GM13976 (cell line): ENCODE measurements at places on chromosomes 2 and 18.

DNA sequence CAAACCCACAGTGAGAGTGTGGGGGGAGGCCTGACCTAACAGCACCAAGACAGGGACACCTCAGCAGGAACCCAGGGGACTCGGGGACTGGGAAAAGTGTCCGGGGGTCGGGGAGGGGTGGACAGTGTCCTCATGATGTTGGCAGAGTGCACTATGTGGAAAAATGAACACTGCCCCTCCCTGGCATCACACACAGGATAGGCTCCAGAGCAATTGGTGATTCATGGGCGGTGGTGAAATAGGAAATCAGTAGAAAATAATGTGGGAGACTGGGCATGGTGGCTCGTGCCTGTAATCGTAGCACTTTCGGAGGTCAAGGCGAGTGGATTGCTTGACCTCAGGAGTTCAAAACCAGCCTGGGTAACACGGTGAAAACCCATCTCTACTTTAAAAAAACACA lies 3.6 kb upstream of the ANO7 start:
- no peak for DNase-seq

GRCh38 chr18:21851327-21851961 lies 110.9 kb downstream of the MIB1 start:
- DNase-seq = no peak

GRCh38 chr18:5622905-5623304 lies 79.1 kb upstream of the EPB41L3 start:
- DNase-seq = no peak

DNA sequence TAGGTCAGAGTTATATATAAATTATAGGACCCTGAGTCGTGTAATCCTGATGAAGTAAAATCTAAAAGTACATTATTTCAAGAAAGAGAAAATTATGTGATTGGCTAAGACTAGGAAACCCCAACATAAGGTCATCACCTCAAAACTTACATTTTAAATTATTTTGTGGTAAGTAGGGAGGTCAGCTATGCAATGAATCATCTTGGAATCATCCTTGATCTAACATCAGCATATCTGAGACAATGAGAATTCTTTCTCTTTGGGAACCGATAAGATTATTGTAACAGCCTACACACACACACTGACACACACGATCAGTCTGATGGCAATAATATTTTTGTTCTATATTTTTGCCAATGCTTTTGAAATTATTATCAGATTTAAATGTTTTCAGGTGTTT lies 904.8 kb upstream of the CHAC2 start:
- no peak for DNase-seq

- DNase-seq = no peak
Measured at GRCh38 chr2:161843936-161844335, 219.7 kb downstream of the SLC4A10 start.

DNA sequence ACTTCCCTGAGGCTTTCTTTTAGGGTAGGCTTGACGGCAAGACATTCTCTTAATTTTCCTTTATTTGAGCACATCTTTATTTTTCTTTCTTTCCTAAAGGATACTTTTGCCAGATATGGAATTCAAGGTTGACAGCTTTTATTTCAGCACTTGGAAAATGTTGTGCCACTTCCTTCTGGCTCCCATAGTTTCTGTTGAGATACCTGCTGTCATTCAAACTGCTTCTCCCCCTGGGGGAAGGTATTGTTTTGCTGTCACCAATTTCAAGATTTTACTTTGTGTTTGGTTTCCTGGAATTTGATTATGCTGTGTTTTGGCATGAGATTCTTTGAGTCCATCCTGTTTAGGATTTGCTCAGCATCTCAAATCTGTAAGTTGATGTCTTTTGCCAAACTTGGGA lies 39.1 kb upstream of the TWIST2 start:
- no peak for DNase-seq

- DNase-seq = no peak
Measured at GRCh38 chr2:146385031-146385430, 1459.8 kb upstream of the ACVR2A start.

DNA sequence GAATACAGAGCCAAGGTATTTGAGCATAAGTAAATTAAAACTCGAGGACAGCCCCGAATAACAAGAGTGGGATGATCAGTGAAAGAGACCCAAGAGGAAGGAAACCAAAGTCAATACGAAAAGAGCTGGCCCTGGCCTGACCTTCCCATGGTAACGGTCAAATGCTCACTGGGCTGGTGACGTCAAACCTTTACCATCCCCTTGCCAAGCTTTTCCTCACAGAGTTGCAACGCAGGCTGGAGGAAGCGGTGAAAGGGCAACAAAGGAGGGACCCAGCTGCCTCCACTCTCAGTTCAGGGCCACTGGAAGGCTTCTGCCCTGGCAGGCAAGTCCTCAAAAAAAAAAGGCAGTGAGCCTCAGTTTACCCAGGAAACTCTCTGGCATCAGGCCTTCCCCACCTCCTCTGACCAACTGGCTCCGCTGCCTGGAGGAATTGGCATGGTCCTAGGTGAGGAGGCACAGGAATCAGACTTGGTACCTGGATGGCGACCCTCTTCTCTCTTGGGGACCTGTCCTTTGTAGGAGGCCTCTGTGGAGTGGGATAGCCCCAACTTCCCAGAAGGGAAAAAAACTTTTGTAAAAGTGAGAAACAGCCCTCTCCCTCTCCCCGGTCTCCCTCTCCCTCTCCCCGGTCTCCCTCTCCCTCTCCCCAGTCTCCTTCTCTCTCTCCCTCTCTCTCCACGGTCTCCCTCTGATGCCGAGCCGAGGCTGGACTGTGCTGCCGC lies 212.4 kb downstream of the ANAPC1 start:
- no peak for DNase-seq

GRCh38 chr2:174086708-174087107 lies 121.5 kb upstream of the SP3 start:
- no peak for DNase-seq

DNA sequence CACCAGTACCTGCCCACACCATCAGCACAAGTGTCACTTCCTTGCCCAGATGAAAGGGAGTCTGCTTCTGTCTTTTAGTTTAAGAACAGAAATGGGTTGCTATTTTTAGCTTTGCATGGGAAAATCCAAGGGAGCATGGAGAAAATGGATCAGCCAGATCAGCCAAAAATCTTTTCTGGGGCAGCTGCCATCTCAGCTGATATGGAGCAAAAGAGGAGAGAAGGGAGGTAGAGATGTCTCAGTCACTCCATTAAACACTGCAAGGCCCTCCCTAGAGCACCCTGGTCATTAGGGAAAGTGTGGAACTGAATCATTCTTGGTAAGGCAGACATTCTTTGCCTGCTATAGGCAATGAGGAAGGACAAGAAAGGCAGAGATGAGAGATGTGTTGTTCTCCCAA lies 79.9 kb downstream of the CTAGE1 start:
- DNase-seq = no peak

DNA sequence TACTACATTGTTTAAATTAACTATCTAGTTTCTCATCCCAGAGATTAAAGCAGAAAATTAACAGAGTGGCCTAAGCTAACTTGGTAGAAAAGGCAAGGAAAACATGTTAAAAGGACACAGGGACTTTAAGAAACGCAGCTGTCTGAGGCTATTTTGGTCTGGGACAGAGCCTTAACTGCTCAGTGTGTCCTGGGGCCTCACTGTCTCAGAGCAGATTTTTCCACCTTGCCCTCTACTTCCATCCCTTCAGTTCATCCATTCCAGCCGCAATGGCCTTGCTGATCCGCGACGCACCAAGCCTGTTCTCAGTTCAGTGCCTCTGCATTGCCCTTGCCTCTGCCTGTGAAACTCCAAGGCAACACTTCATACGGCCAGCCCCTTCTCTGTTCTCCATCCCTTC lies 114.9 kb upstream of the OSR1 start:
- no peak for DNase-seq

- DNase-seq = no peak
Measured at GRCh38 chr2:88032070-88032702, 15.8 kb upstream of the RNU2-63P start.

DNA sequence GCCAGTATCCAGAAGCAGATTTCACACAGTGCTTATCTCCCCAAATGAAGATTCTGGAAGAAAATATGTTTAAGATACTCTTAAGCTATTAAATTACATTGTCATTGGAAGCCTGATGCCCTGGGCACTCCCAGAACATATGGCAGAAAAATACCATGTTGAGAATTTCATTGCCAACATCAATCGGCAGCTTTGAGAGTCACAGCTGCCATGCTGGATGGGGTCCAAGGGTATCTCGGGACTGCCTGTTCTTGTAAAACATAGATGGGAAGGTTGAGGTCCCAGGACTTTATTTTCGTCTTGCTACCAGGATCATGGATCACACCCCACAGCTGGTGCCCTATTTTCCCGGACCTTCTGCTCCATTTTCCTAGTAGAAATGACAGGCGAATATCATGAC lies 632.5 kb downstream of the SUCLG1 start:
- DNase-seq = no peak

GRCh38 chr2:170091436-170091835 lies 86.5 kb upstream of the MYO3B start:
- DNase-seq = no peak

GRCh38 chr2:114049826-114050225 lies 159.9 kb downstream of the ACTR3 start:
- no peak for DNase-seq

DNA sequence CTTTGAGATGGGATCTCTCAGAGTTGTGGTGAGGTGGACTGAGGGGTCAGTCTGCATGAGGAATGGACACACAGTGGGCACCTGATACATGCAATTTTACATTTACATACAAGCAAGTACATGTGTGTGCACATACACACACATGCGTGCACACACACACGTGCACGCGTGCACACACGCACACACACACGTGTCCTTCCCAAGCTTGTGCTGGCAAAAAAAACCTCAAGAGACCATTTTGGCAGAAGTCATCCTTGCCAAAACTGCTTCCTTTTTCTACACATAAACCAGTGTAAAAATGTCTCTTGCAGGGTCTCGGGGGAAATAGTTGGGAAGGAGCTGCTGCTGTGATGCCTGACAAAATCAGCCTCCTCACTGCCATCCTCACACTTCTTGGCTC lies 279.5 kb upstream of the POU3F3 start:
- no peak for DNase-seq

DNA sequence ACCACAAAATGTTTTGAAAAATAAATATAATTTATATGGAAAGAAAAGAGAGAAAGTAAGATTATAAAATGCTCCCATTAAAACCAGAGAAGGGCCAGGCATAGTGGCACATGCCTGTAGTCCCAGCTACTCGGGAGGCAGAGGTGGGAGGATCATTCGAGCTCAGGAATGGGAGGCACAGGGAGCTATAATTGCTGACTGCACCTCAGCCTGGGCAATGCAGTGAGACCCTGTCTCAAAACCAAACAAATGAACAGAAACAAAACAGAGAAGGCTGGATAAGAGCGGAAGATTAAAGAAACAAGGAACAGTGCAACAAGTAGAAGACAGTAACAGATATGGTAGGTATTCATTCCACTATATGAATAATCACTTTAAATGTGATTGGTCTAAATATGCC lies 18.6 kb upstream of the TMEM182 start:
- DNase-seq = no peak

- no peak for DNase-seq
Measured at GRCh38 chr2:134736167-134736880, 17.5 kb upstream of the TMEM163 start.

DNA sequence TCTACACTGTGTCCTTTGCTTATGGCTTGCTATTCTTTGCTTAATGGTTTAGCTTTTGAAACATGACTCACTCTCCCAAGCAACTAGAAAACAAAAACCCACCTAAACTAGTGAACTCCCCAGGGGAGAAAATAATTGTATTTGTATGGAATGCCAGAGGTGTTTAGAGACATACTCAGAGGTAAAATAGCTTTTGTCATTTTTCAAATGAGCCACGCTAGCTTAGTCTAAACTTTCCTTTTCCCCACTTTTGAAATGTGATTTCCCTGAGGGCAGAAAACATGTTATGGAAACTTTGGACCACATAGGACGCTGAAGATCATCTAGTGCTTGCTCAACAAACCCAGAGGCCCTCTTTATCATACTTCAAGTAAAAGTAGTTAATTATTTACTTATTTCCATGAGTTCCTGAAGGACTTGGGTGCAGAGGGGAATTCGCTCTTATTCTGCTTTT lies 16.5 kb upstream of the CYTIP start:
- DNase-seq = no peak

DNA sequence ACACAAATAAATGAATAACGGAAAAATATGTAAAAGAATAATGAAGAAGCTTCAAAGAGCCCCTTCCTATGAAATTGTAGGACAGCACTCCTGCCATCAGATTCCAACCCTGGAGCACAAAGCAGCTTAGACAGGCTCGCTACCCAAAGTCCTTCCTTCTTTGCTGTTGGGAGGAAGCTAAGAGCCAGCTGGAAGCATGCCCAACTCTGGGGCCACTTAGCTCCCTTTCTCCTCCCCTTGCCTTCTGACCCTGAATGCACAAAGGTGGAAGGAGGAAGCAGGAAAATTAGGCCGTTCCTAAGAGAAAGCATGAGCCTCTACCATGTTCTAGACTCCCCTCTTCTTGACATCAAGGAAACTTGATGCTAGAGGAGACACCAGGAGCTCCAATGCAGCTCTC lies 700.8 kb downstream of the RNF144A start:
- DNase-seq = no peak

GRCh38 chr2:60482222-60482621 lies 71.2 kb downstream of the BCL11A start:
- DNase-seq = no peak

- peak; percentile 72 for DNase-seq
Measured at GRCh38 chr2:70686577-70687460, 81.2 kb downstream of the ADD2 start.

DNA sequence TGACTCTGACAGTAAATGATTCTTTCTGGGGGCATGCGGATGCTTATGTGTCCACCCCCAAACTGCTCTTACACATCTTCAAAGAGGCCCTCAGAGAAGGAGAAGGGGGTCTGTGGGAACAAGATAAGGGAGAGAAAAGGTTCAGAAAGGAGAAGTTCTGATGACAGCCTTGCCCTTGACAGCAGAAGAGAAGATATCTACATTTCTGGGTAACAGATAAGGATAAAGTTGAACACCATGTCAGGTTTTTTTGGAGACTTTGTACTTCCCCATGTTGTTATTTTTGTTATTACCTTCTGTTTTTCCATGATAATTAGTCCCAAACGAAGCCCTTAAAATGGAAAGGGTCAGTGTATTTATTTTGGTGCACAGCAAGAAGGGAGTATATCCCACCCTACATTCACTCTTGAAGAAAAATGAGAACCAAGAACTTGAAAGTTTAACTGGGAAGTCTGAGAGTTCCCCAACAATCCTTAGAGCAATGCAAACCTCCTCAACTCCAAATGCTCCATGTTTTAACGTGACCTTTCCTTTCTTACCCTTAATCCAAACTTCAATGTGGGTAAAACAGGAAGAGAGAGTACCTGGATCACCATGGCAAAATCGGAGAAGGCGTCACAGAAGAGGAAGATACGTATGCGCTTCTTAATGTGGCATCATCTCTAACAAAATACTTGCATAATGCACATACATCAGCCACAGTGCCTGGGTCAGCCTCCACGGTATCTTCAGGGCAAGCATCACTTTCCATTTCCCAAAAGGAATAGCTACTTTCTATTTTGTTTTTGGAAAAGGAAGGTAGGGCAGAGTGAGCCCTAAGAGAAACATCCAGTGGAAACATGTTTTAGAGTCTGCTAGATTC lies 264.6 kb upstream of the STON1 start:
- DNase-seq = no peak

DNA sequence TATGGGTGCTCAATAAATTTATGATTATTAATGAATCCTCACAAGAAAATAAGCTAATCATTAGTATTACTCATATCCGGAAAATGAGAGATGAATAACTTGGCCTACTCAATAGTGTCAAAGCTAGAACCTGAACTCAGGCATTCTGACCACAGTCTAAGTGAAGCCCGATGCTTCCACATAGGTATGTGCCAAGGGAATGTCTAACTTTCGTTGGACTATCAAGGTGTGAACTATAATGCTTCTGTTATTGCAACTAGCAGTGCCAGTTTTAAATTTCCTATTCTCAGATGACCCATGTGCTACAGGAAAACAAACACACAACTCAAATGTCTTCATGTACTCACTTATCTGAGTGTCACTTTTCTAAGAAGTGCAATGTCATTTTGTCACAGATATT lies 1.8 kb downstream of the BARD1 start:
- DNase-seq = no peak
